HT1080 (cell line): ENCODE measurements at places on chromosomes 4 and X.

DNA sequence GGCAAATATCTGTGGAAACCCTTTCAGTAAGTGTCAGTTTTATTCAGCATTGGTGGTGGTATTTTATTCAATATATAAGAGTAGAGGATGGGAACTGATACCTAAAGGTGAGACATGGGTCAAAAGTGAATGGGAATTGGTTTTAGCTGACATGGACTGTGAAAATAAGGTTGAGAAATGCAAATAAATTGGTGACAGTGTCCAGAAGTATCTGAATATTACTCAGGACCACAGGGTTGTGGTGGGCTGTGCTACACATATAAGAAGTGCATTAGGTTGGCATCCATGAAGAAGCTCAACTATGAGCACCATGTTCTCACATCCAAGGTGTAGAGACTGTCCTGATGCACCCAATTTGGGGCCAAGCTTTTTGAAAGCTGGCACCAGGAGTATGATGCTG lies 45.0 kb downstream of the ETDC start:
- no peak for DNase-seq

- DNase-seq, result peak; percentile 3
These were observed 2.9 kb downstream of the KLHL15 start for GRCh38 chrX:24023972-24024669.

DNA sequence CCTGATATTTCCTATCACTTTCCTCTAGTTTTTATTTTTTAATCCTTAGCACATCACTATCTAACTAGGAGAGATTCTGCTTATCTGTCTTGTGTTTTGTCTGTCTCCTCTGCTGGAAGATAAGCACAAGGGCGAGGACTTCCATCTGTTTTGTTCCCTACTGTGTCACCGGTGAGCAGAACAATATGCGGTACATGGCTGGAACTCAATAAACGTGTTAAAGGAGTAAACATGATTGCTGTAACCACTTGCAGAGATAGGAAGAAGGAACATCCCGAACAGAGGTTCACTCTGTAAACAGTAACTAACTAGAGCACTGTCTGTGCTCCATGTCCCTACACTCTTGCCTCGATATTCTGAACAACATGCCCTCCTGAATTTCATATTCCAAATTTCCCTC lies 5.2 kb downstream of the HS3ST1 start:
- DNase-seq, result no peak

- no peak for DNase-seq
These were observed 2.0 kb upstream of the PGRMC2 start for GRCh38 chr4:128289523-128290158.

GRCh38 chr4:96102541-96103026 lies 262.7 kb downstream of the PDHA2 start:
- DNase-seq, result peak; percentile 15

DNA sequence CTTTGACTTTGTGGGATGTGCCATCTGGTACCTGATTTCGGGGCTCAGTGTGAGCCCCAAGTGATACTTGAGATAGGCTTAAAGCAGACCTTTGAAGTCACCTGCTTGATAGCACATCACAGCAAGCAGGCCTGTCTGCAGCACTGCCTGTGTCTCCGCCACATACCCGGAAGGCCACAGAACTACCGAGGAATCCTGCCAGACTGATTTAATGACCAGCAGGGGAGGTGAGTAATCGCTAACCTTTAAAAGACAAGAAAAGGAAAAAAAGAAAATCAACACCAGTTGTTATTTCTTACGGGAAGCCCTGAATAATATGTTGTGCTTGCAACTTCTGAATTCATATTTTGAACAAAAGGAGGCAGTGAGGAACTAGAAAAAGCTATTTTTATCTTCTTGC lies 6.8 kb downstream of the PTCHD1 start:
- DNase-seq, result peak; percentile 8

- DNase-seq, result no peak
These were observed 50.5 kb upstream of the PUDP start for GRCh38 chrX:7198499-7198898.

- no peak for DNase-seq
These were observed 29.4 kb downstream of the SEC31A start for GRCh38 chr4:82861529-82861928.

DNA sequence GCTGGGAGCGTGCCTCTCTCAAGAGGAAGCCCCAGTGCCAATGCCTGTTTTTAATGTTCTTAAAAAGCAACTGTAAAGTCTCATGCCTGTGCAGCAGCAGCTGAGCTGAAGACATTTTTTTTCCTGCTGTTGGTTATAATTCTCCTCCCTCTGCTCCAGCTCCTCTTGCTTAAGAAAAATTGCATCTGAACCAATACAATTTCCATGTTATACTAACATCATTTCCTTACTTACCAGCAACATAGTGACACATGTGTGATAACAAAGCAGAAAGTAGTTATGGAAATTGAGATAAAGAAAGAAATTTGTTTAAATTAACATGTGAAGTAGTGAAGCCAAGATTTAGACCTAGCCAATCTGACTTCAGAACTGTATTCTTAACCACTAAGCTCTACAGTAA lies 101.4 kb downstream of the TBC1D19 start:
- DNase-seq, result no peak

DNA sequence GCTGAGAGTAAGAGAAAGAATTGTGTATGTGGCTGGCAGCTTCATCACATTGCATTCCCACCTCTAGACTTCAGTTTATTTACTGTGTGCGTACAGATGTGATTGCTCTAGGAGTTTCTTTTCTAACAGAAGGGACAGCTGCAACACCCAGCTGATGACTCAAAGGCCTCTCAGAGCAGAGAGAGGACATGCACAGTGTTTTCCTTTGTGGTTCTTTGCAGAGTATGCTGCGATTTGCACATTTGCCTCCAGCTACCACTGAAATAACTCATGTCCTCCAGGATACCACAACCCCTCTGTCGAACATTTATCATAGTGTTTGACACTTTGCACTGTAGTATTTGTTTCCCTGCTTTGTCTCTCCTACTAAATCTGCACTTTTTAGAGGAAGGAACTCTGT lies 294.1 kb downstream of the STIM2 start:
- peak; percentile 89 for DNase-seq

DNA sequence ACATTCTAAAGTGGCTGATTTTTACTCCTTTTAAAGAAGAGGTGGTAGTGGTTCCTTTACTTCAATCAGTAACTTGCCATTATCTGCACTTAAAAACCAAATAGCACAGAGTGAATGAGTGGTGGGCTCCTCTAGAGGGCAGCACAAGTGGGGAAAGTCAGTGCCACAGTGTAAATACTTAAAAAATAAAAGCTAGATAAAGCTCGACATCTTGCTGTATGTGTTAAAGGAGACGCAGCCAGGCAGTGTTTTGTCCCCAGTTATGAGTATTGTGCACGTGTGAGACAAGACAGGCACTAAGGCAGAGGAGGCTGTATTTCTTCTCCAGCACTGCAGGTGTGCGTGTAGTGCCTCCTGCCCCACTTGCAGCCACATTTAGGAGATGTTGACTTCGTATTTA lies 24.6 kb downstream of the NAP1L5 start:
- DNase-seq, result peak; percentile 34

GRCh38 chrX:1205681-1206611 lies 6.5 kb downstream of the CRLF2 start:
- DNase-seq, result peak; percentile 51

GRCh38 chrX:456551-457291 lies 70.0 kb upstream of the PPP2R3B start:
- DNase-seq, result no peak

DNA sequence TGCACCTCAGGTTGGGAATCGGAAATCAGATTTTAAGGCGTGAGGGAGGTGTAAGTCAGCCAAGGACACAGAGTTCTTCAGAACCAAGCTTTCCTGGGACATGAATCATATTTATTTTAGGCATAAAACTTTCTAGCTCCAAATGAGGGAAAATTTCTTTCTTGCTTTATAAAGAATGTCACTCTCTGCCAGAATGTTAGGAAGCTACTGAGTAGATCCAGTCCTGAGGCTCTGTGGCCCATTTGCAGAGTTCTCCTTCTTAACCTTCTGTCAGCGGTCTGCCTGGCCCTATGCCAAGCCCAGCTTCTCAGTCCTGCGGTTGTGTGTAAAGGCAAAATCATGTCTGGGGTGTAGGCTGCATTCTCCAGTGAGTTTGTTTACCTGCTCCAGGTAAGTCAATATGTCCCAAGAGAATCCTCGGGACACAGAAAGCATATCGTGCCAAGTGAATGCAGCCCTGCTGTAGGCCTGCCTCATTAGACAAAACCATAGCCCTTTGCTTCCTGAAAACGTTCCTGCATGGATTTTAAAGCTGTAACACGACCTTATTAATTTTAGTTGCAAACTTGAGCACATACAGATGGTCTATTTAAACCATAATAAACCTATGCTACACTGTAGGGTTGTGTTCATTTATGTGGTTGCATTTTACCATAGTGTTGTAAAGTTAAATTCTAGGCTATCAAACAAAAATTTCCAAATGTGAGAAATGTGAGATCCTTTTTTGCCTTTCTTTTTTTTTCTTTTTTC lies 29.2 kb upstream of the CCNI start:
- DNase-seq, result no peak

GRCh38 chr4:954211-955020 lies 19.0 kb downstream of the DGKQ start:
- DNase-seq, result no peak

DNA sequence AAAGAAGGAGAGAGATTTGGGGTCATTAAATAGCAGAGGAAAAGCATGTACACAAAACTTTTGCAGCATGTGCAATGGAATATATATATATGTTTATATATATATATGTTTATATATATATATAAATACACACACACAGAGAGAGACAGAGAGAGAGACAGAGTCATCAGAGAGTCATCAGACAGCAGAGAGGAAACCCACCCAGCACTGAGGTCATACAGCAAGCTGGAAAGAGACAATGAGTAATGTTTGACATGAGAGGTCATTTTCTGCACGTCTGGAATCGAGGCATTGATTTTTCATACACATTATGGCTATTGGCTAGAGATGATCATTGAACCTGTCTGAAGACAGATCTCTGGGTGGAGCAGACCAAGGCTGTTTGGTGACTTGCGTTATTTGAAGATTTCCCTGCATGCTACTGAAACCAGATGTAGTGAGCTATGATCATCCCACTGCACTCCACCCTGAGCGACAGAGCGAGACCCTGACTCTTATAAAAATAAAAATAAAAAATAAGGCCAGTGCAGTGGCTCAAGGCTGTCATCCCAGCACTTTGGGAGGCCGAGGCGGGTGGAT lies 48.8 kb upstream of the SHOX start:
- peak; percentile 24 for DNase-seq

GRCh38 chr4:82489987-82490386 lies 59.6 kb downstream of the ENOPH1 start:
- DNase-seq, result no peak

DNA sequence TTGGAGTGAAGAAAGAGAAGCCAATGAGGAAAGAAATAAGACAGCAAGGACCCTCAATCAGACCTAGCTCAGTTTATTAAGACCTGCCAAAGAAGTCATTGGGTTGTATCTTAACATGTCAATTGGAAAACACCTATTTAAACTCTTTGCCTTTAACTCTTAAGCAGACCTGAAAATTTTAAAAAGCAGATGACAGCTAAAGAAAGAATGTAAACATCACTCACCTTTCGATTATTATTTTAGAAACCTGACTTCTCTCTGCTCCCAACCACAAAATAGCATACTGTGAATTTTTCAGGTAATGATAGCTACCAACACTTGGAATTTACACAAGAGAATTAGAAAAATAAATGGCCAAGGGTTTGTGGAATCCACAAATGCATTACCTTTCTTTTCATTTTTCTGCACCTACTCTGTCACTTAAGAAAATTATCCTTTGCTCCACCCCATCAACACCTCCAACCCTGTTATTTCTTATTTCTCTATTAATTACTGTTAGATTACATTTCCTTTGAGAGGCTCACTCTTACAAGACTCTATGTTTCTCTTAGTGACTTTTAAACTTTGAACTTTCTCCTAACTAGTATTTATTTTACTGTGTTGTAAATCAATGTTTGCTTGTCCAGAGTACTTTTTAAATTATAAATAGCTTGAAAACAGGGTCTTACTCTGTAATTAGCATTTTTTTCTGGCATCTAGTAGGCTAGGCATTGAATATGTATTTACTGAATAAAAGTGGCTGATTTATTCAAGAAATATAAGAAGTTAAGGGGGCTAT lies 765 bp upstream of the SULT1E1 start:
- DNase-seq, result no peak

DNA sequence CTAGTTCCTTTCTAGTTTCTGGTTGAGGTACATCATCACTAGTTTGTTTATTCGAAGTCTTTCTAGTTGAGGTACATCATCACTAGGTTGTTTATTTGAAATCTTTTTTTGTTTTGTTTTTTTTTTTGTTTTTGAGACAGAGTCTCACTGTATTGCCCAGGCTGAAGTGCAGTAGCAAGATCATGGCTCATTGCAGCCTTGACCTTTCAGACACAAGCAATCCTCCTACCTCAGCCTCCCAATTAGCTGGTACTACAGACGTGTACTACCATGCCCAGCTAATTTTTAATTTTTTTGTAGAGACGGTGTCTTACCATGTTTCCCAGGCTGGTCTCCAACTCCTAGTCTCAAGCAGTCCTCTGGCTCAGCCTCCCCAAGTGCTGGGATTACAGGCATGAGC lies 54.9 kb downstream of the CEP135 start:
- DNase-seq, result no peak

DNA sequence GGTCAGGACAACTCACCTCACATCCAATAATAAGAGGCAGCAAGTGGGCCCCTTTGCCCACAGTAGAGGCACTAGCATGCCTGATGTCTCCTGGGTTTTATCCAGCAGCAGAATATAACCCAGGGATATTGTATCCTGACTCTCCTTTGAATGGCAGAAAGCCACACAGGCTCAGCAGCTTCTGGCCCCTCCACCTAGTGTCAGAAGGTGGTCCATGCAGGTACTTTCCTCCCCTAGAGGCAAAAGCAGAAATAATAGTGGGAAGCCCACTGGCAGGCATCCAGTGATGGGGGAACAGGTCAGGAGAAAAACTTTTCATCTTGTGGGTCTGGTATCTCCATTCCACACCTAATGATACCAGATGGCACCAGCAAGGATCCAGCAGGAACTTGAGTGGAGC lies 75.5 kb upstream of the IRS4 start:
- no peak for DNase-seq

DNA sequence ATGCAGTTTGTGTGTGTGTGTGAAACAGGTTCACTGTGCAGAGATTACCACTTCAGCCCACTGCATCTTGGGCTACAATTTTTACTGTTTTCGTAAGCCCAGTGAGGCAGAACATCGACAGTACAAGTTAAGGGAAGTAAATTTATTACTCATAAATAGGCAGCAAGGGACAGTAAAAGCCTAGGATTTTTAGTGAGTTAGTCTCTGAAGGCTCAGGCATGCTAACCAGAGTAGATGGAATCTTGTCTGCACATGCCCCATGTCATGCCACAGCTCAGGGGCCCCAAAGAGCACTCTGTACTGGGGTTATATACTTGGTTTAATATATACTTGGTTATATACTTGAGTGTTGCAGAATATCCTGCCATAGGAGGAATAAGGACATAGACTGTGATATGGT lies 825.7 kb downstream of the TECRL start:
- no peak for DNase-seq

- DNase-seq, result no peak
These were observed 62.9 kb downstream of the MID1IP1 start for GRCh38 chrX:38864165-38864564.

DNA sequence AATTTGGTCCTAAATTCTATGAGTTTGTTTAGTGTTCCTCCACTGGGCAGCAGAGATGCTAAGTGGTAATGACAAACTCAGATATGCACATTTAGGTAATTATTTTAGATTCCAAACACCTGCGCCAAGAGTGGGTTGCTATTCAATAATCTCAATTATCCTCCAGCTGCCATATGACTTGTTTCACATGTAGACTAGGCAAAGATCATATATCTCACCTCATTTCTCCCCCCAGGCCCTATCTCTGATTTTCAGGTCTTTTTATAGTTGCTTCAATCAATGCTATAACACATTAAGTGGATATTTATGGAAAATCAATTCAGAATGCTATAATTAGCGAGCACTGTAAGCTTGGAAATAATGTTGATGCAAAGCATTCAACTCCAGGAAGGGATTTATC lies 217.6 kb downstream of the KCTD8 start:
- DNase-seq, result no peak
